Testis (tissue), 5 donors: ENCODE measurements at places on chromosomes 11 and 22.

GRCh38 chr11:123356539-123356938 lies 73.5 kb upstream of the GRAMD1B start:
- no peak for DNase-seq

GRCh38 chr11:40569947-40570531 lies 889.4 kb downstream of the LRRC4C start:
- no peak for DNase-seq

DNA sequence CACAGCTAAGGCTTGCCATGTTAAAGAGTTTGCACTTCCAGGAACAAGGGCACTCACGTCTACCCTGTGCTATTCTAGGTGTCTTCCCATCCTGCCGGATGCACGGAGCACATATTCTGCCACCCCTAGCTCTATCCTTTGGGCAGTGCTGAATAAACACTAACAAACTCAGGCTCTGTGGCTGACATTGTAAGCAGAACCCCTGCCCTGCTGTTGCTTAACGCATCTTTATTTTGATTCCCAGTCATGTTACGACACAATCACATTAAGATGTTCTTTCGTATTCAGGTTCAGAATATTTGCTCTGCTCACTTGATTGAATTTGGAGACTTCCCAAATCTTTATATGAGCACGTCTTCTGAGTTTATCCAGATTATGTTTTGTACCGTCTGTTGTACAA lies 3.7 kb upstream of the HDHD5 start:
- DNase-seq = no peak

- DNase-seq = peak; percentile 23
Measured at GRCh38 chr22:26169315-26170111, at the start of gene SEZ6L. Gene SEZ6L, plus strand, starts transcription at chr22:26169462. Its CDS starts 208 bp downstream, at chr22:26169670.

DNA sequence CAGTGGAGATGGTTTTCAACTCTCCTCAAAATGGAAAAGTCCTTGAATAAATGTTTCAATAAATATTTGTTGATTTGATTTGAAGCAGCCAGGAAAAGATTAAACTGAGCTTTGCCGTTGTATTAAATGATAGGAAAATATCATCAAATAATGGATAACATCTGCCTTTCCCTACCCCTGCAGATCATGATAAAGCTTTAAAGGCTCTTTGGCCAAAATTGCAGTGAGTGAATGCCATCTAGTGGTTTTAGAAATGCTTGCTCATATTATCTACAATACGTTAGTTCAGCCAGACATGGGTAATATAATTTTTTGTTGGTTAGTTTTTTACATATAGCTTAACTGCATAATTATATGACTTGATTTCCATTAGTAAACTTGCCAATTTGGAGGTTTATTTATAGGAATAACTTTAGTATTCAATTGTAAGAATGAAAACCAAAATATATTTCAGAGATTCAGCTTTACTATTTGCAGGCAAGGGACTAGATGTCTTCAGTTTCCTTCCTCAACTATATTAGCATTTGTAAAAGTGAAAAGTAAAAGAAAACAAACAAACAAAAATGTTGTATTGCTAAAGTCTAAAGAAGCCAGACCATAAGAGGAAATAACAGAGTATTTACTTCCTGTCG lies 159.2 kb downstream of the MSANTD4 start:
- no peak for DNase-seq

DNA sequence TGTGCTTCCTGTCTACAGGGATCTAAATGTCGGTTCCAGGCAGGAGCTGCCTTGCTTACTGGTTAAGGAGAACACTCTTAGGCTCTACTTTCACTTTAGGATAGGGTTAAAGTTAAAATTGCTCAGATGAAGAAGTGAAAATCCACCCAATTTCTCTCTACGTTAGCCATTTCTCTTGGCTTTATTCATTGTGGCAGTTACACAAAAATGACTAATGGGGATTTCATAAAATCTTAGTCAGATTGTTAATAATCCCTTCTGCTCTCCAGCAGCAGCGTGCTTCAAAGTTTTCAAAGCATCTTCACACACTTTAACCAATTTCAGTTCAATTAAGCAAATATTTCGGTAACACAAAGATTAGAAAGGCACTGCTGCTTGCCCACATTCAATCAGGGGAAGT lies 58.4 kb upstream of the RCN1 start:
- DNase-seq = no peak

- no peak for DNase-seq
Measured at GRCh38 chr22:38139901-38140300, 29.4 kb upstream of the BAIAP2L2 start.

GRCh38 chr11:6437423-6437822 lies 3.4 kb downstream of the HPX start:
- DNase-seq = no peak

GRCh38 chr11:86129740-86130540 lies 61.1 kb upstream of the PICALM start:
- DNase-seq = no peak

- no peak for DNase-seq
Measured at GRCh38 chr11:59030037-59030436, 56.1 kb upstream of the GLYATL1B start.

DNA sequence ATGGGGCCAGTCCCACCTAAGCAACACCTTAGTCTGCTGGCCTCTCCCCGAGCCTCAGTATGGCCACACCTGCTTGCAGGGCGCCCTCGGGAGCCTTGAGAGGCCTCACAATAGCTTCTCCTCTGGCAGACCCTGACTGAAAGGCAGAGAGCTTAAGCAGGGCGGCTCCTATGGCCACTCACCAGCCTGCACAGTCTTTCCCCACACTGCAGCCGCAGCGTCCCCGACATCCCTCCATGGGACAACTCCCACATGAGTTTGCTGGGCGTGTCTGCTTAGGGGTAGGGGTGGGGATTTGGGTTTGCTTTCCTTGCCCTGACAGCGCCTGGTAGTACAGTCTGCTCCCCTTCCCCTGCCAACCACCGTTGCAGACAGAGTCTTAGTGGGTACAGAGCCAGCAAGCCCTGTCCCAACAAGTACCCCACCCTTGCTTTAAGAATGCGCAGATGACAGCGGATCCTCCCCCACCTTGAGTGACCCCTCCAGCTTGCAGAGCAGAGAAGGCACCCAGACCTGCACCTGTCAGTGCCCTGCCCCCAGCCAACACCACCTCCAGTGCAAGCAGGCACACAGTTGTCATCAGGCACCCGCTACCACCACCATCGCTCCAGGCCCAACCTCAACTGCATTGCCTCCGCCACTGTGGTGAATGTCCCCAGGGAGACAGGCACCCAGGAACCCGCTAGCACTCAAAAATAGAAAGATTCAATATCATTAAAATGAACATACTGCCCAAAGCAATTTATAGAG lies 413.8 kb upstream of the ARHGAP42 start:
- no peak for DNase-seq

DNA sequence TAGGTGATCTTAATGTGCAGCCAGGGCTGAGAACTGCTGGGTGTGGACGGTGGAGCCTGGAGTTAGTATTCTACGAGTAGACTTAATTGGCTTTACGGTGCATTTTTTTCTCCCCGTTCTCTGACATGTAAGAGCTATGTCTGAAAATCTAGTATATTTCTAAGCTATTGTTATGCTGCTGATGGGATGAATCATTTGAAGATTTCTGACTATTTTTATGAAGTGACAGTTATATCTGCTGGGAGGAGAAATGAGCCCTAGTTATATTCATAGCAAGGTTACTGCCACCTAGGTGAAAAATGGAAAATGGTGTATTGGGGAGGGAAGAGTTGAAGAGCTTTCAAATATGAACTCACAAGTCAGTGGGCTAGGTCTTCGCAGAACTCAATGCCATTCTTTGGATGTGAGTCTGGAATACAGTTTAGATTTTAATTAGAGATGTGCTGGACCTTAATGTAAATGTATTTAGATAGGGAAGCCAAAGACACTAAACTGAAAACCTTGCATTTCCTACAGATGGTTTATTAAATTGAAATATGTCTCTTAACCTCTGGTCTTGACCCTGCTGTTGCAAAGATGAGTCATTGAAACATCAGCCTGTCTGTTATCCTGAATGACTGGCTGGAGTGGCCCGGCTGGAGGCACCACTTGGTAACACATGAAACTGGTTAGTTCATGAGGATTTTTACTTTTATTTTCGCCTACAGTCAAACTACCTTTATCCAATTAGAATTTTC lies 293.7 kb downstream of the DDX10 start:
- no peak for DNase-seq

DNA sequence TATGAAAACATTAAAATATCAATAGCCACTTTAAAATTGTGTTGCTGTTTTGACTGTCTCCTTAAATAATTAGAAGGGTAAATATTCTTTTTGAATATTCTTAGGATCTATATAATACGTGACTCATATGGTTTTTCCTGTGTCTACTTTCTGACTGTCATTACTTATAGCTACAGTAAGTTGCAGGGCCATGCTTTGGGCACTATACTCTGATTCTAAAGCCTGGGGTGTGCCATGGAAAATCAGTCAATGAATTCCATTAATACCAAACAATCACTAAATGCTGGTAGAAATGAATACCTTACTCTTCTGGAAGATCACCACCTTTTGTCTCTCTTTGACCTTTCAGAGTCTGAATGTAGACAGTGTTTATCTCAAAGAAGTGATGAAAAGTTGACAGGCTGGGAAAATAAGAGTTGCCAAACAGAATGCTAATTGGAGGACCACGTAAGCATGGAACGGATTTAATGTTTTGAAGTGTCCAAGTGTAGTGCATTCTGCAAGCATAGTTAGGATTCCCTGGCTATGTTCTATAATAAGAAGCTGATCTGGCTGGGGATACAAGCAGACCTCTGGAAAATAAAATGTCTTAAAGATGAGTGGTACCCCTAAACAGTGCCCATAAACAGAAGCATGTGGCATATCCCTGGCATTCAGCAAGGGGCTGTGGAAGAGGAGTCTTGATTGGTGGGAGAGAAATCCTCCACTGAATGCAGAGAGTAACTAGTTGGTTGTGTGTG lies 16.8 kb downstream of the LUZP2 start:
- DNase-seq = no peak

DNA sequence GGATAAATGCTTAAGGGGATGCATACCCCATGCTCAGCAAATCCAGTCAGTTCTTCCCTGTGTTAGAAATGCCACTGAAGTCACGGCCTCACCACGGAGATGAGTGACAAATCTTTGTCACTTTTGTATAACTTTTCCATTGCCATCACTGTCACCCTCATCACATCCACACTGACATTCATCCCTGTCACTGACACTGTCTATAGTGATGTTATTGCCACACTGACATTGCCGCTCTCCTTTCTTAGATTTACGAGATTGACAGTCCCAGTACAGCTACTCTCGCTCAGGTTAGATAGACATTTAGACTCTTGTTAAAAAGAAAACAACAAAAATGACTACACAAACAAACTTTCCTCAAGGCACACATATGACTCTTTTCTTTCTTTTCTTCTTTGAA lies 910.7 kb upstream of the CNTN5 start:
- DNase-seq = no peak

DNA sequence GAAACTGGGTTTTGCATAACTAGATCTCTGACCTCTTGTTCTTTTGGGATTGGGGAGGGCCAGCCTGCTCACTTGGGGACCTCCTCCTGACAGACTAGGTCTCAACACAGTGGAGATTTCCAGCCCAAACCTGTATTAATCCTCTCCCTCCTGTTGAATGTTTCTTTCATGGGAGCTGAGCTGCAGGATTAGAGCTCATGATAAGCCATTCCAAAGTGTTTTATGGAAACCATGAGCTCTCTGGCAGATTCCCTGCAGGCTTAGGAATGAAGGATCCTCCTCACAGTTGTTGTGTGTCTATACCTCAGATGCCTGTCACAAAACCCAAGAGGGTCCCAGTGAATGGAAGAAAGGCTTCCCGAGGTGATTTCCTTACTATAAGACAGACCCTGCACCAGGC lies 248.4 kb upstream of the B3GAT1 start:
- DNase-seq = no peak

DNA sequence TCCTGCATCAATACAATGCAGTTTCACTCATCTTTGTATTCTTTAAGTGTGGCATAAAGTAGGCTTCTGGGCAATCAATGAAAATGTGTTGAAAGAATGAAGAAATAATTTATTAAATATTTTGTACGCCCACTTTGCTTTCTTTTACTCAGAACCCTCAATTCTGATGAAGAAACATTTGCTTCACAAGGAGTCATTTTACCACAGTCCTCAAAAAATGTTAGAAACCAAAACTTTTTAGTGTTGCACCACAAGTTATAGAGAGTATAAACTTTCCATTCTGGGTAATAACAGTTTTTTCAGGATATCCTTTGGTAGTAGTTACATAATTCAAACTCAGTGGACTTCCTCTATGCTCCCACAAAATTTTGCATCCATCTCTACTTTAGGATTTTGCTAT lies 360.5 kb downstream of the DLG2 start:
- no peak for DNase-seq

GRCh38 chr11:61480994-61481335 lies 27.6 kb upstream of the LRRC10B start:
- DNase-seq = peak; percentile 51

DNA sequence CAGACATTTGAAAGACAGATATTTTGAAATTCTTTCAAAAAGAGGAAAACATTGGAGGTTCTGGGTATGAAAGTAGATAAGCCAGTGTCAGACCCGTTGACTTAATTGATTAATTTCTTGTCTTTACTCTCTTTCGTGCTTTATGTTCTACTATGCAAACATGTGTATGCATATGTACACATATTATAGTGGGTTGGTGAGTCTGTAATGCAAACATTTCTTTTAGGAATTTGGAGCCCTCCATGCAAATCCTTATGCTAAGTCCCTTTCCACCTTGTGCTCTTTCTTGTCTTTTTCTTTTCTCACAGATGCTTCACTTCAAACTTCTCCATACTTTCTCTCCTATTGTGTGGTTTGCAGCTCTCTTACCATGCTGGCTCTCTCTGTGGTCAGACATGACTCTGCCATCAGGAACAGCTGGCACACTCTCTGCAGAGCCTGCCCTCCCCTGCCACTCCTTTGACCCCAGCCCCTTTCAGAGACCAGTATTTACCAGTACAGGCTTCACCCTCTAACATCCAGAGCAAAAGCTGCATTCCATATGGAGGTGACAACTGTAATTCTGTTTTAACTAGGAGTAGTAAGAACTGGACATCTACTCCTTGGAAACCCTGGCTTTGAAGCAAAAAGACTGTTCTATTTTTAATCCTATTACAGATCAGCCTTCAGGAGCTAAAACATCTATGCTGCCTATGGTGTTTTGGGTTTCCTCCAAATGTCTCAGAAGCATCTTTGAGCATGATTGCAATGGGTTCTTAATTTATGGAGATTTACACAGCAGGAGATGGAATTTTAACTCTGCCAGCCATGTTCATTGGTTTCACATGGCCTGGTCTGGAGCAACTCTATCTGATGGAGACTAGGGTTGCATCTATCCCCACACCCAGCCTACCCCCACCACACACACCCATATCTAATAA lies 386.9 kb upstream of the FAT3 start:
- no peak for DNase-seq

DNA sequence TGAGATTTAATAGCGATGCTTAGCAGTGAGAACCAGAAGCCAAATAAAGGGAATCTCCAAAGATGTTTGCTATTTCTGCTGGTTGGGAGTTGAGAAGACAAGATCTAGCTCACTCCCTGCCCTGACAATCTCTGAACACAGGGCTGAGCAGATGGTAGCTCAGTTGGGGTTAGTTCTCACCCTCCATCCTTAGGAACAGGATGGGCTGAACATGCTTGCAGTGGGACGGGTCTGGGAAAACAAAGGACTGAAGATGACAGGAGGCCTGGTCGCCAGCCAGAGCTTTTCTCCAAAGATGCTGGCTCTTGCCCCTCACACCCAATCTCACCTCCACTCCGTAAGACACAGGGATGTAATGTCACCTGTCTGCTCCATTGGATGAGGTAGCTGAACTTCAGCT lies 72.7 kb downstream of the SC5D start:
- no peak for DNase-seq

GRCh38 chr11:12792590-12792989 lies 118.4 kb downstream of the TEAD1 start:
- no peak for DNase-seq
